SHP77 (cell line): ENCODE measurements at places on chromosomes 2 and 18.
A peak's percentile ranks its signal among the peaks of the same experiment; 100 is the strongest.

DNA sequence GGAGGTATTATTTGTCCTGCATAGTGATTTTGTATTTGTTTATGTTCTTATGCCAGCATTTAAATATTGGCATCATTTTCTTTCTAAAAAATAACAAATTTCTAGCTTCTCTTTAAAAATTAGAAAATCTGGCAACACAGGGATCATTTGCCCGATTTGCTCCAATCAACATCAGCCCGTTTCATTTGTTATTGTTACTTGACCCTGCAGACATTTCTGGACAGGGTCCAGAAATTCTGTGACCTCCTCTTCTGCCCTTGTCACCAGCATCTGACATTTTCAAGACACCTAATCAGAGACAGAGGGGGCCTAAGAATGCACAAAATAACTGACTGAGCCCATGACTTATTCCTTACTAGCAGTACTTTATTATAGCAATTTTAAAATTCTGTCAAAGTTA lies 253.3 kb downstream of the MREG start:
- DNase-seq: no peak

GRCh38 chr2:122863532-122863931 lies 1108.1 kb downstream of the TSN start:
- DNase-seq: no peak

GRCh38 chr18:63511285-63511684 lies 30.9 kb upstream of the SERPINB12 start:
- DNase-seq: peak; percentile 36

GRCh38 chr18:22698711-22699110 lies 234.4 kb upstream of the RBBP8 start:
- DNase-seq: no peak

DNA sequence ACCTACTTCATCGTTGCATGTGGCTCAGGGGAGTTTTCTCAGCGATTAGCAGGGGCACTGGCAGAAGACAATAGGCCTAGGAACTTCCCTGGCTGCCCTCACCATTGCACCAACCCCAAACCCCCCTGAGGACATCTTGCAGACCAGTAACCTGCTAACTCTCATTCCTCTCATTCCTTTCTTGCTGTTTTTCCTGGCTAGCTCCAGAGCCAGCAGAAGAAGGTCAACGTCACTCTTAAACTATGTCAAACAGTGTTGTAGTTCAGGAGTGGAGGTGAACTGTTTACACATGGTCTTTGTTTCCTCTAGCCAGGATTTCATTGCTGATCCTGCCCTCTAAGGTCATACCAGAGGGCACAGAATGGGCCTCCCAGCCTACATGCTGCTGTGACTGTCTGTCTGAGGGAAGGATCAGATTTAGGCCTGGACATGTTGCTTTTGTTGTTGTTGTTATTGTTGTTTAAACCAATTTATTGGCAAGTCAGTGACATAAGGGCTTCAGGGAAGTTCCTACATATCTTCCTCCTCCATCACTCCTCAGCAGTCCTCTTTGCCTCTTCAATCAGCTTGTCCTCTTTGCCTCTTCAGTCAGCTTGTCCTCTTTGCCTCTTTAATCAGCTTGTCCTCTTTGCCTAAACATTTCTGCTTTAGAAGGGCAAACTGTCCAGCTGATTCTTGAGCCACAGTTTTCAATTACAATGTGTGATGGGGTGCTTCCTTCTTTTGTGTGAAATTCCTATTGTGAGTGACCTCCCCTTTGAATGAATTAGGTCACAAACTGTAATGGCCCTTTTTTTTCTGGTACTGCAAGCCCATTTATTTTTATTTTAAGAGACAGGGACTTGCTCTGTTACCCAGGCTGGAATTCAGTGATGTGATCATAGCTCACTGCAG lies 471.9 kb upstream of the TNP1 start:
- no peak for DNase-seq

- DNase-seq: no peak
Measured at GRCh38 chr2:24840962-24841945, 48.0 kb downstream of the CENPO start.

GRCh38 chr18:67508146-67508545 lies 8.4 kb downstream of the DSEL start:
- DNase-seq: no peak

- DNase-seq: no peak
Measured at GRCh38 chr2:25314514-25315315, 27.0 kb downstream of the DNMT3A start.

- no peak for DNase-seq
Measured at GRCh38 chr18:36724591-36725001, 104.2 kb downstream of the TPGS2 start.

- DNase-seq: no peak
Measured at GRCh38 chr2:75459565-75460310, 101.0 kb downstream of the EVA1A start.

GRCh38 chr18:74082742-74083556 lies 64.7 kb downstream of the FBXO15 start:
- DNase-seq: peak; percentile 60

GRCh38 chr18:42446195-42446594 lies 491.2 kb downstream of the PIK3C3 start:
- DNase-seq: no peak

DNA sequence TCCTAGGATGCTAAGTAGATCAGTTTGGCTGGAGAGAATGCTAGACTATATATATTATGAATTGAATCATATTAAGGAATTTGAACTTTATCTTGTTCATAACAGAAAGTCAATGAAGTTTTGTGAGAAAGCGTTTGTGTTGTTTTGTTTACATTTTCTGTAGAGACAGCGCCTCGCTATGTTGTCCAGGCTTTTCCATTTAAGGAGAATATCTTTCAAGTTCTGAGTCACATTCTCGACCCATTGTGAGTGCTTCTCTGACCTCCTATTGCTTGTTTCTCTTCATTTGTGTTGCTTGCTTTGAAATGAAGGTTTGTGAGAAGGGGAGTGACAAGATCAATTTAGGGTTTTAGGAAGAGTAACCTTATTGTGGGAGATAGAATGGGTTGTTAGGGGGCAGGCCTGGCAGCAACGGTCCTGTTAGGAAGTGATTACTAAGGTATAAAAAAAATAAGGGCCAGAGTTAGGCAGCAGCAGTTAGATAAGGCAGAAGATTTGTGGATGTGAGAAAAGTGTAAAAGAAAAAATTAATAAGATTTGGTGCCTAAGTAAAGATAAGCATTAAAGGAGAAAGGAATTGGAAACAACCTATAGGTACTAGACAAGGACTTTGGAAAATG lies 47.6 kb upstream of the ACVR1 start:
- DNase-seq: no peak

DNA sequence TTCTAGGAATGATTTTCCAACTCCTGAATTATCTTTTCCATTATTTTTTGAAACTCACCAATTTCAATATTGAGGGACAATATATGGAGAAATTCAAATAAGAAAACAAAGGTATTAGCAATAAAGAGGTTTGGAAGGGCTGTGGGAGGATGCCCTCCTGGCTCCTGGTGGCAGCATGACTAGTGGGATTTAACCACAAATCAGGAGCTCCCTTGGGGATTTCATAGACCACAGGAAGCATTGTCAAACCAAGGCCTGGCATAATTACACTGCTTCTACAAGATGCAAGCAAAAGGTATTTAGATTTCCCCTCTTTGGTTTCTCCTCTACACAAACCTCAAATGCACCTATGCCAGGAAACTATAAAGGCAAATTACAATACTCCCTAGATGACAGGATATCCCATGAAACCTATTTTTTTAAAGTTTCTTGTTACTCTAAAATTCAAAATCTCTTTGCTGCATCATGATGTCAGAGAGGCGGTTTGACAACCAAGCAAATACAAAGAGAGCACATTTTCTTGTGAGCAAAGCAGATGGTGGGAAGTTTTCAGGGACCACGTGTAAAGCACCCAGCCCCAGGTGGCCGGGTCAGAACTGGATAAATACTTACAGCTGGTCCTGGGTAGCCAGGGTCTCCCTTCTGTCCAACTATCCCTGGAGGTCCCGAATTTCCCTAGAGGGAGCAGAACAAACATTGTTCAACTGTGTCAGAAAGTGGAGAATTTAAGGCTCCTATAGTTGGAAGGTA lies 67.9 kb downstream of the COL6A3 start:
- DNase-seq: no peak

- DNase-seq: peak; percentile 13
Measured at GRCh38 chr18:35467624-35468016, 30.1 kb downstream of the INO80C start.

DNA sequence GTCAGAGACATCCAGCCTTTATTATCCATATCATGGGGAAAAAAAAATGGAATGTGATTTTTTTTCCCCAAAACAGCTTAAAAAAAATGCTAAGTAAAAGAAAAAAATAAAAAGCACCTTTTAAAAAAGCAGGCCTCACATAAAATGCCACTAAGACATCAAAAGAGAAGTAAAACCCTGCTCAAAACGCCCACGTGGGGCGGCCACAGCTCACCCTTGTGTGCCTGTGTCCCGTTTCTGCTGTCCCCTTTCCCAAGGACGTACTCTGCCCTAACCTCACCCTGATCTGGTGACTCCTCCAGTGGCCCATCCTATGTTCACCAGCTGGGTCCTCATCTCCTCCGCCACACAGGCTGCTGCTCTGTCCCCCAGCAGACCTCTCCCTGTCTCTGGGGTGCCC lies 125.4 kb downstream of the NEDD4L start:
- no peak for DNase-seq

DNA sequence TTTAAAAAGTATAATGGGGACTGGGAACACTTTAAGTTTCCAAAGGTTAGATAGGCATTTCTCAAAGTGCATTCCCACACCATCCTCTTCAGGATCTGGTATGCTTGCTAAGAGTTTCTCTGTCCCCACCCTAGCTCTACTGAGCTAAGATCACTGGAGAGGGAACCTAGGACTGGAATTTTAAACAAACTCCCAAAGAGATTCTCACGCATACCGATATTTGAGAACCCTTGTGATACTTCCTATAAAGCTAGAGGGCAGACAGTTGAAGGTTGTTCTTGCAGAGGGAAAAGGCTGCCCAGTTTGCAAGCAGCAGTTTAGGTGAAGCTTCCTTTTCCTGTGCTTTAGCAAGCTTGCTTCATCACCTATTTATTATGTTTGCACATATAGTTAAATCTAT lies 3.6 kb downstream of the CNRIP1 start:
- DNase-seq: no peak

- DNase-seq: no peak
Measured at GRCh38 chr2:68435615-68436014, 31.5 kb downstream of the FBXO48 start.

DNA sequence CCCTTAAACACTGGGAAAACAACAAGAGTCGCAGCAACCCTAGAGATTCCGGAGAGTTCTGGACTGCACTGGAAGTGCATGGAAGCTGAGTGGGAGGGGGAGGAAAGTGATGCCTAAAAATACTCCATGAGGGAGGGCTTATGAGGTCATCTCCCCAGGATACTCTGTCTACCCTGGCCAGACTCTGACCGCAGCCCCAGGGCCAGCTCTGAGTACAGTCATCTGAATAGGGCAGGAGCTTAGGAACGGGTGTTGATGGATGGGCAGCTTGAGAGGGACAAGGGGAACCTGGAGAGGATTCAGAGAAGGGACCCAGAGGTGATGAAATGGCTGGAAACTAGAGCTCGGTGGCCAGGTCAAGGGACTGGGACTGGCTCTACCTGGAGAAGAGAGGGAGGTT lies 79.3 kb upstream of the IGFBP5 start:
- peak; percentile 39 for DNase-seq

DNA sequence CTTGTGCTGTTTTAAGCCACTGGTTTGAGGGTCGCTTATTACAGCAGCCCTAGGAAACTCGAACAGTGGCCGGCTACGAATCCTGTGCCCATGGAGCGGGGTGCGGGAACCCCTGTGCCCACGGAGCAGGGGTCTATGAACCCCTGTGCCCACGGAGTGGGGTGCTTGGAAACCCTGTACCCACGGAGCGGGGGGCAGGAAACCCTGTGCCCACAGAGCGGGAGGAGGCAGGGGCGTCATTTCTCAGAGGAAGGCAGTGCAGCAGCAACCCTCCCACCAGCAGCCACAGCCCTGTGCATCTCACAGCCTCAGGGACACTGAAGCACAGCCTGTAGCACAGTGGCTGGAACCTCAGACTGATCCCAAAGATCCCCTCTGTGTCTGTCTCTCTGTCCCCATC lies 34.2 kb upstream of the GPC1 start:
- no peak for DNase-seq

DNA sequence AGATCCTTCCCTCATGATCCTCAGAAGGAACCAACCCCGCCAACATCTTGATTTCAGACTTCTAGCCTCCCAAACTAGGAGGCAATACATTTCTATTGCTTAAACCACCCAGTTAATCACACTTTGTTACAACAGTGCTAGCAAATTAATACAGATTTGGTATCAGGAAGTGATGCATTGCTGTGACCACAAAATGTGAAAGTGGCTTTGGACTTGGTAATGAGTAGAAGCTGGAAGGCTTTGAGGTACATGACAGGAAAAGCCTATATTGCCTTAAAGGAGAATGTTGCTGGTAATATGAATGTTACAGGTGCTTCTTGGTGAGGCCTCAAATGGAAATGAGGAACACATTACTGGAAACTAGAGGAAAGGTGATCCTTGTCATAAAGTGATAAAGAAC lies 260.3 kb downstream of the SATB2 start:
- DNase-seq: no peak

GRCh38 chr2:200829258-200829655 lies 17.5 kb downstream of the BZW1 start:
- no peak for DNase-seq

GRCh38 chr18:11324956-11325882 lies 175.8 kb upstream of the PIEZO2 start:
- DNase-seq: no peak

GRCh38 chr2:39228413-39229209 lies 15.2 kb downstream of the CDKL4 start:
- peak; percentile 20 for DNase-seq

DNA sequence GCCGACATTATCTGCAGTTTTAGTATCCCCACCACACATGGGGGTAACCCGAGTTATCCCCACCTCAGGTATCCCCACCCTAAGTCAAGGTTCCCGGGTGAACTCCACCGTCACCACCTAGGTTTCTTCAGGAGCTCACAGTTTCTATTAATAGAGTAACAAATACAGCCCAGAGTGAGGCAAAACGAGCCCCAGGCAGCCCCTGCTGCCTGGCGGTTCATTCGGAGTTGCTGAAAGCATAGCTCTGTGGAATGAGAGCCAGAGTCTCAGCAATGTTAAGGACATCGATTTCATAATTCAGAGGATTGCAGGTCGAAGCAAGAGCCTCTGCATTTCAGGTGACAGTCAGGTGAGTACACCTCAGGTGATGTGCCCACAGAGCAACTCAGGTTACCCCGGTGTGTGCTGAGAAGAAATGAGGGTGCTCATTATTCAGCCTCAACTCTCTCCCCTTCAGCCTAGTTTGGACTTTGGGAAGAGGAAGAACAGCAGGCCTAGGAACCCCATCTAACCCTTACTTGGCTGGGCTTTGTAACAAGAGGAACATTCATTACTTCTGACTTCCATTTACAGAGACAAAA lies 10.7 kb downstream of the SATB2 start:
- no peak for DNase-seq

DNA sequence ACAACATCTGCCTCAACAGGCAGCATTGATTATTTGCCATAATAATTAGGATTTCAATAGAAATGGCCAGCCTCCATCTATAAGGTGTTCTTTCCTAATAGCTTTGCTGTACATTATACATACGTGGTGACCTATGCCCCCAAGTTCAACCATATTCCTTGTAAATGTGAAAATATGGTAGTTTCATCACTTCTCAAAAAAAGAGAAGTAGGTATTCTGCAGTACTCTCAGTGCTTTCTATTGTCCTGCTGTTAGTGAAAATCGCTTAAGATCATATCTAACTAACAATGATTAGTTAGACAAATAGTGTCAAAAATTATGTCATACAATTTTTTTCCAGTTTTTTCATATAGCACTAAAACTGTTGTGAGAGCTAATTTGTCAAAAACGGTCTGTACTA lies 79.6 kb downstream of the SLC4A10 start:
- DNase-seq: no peak

- DNase-seq: no peak
Measured at GRCh38 chr2:23713351-23713750, 213.6 kb downstream of the ATAD2B start.

GRCh38 chr18:37313624-37314023 lies 252.0 kb downstream of the CELF4 start:
- no peak for DNase-seq
